AG10803 (cell line): ENCODE measurements at places on chromosomes 6 and 20.

DNA sequence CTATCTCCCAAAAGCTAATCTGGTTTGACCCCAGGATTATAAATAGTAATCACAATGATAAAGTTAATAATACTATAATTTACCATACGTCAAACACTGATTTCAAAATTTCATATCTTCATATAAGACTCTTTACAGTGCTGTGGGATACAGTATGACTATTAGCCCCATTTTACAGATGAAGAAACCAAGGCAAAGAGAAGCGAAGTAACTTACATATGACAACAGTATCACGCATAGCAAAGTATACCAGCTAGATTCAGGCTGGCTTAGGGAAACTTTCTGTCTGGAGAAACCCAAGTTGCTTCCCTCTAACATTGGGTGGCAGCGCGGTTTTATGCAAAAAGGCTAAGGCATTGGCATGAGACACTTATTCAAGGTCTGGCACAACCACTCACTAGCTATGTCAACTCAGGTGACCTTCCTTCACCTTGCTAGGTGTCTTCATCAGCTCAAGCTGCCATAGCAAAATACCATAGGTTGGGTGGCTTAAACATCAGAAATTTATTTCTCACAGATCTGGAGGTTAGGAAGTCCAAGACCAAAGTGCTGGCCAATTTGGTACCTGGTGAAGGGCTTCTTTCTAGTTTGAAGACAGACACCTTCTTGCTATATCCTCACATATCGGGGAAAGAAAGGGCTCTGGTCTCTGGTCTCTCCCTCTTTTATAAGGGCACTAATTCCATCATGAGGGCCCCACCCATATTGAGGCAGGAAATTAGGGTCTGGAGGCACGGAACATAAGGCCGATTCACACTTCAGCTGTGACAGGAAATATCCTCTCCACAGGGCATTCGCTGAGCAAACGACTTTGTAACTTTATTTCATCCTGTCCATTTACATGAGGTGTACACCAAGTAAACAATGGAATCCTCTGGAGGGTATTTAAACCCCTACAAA is 22.4 kb upstream of the UTRN start:
- no peak for DNase-seq

- DNase-seq, result peak; percentile 21
Observed at GRCh38 chr6:117555882-117556498, 46.3 kb downstream of the GOPC start.

- DNase-seq, result peak; percentile 24
Observed at GRCh38 chr20:37007898-37008649, 56.6 kb upstream of the SAMHD1 start.

DNA sequence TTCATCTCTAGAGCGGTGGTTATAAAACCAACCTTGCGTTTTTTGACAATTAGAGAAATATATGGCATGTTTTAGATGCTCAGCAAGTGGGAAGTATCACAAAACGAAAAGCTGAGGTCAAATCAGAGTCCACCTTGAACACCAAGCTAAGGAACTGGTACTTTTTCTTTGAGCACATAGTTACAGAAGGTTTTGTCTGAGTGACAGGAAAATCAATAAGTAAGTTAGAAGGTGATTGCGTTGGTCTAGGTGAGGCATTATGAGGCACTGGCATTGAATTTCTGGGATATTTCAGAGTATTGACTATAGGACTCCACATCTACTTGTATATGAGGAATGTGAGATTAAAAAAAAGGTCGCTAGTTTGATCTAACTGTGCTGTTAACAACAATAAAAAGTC is 597 bp upstream of the HINT3 start:
- DNase-seq, result no peak

DNA sequence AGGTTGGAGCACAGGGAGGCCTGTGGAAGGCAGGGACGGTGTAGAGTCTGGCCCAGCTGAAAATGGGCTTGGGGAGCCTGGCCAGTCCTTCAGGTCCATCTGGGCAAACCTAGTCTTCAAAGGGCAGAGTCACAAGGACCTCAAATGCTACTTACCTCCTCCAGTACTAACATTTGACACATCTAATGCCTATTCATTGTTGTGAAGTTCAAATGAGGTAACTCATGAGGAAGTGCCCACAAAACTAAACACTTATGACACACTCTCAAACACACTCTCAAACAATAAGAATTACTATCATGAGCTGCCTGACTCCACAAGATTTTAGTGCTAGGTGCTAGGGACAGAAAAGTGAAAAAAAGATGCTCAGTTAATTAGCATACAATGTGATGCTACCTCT is 27.1 kb downstream of the DAAM2 start:
- DNase-seq, result peak; percentile 48

DNA sequence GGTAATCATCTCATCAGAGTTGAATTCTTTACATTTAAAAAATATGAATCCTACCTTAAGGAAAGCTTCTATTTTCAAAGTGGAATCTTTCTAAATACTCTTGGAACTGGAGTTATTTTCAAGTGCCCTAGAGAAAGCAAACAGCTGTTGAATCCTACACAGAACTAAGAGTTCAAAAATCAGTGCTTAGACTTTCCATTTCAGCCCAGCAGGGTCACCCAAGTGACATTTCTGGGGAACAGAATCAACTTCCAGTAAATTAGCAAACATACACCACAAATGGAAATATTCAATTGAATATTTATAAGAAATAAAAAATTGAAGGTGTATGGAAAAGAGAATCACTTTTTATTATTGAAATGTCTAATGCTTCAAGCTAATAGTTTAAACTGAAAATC is 427.7 kb upstream of the NOX3 start:
- no peak for DNase-seq

GRCh38 chr6:7343546-7344475 is 30.8 kb upstream of the SSR1 start:
- DNase-seq, result no peak

DNA sequence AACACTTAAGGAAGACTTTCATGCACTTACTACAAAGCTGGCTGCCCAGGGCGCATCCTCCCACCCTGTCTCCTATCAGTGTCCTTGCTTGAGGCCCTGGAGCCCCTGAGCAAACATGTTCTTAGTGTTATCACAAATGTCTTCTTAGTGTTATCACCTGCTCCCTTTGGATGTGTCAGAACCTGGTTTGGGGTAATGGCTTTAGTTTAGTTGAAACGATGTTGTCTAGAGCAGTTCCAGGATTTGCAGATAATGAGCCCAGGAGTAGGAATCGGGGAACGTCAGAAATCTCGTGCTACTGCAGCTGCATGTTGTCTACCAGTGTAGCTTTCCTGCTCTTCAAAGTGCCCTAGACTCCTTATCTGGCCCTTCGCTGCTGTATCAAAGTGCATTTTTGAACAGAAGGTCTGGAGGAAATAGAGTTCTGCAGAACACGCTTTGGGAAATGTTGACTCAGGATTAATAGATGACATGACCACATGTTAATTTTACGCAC is 69.6 kb downstream of the PHACTR2 start:
- DNase-seq, result no peak

DNA sequence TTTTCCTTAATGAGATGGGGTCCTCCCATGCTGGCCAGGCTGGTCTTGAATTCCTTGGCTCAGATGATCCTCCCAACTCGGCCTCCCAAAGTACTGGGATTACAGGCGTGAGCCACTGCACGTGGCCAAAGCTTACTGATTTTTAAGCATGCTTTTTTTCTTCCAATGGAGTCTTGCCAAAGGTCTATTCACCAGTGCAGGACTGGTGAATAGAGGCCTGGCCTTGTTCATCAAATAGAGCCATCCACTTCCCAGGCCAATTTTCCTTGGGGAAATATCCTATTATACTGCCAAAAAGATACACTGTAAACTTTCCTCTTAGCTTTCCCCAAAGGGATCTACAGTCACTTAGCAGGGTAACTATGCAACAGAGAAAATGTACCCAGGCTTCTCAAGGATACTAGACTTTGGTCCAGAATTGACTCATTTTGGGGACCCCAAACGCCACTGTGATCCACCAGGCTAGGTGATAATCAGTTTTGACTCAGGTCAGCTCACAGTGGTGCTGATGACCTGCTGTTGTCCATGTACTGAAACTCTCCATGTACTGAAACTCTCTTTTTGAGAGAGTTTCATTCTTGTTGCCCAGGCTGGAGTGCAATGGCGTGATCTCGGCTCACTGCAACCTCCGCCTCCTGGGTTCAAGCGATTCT is 91.8 kb downstream of the REPS1 start:
- DNase-seq, result no peak

GRCh38 chr6:24824142-24824938 is 25.6 kb upstream of the ARMH2 start:
- DNase-seq, result no peak

DNA sequence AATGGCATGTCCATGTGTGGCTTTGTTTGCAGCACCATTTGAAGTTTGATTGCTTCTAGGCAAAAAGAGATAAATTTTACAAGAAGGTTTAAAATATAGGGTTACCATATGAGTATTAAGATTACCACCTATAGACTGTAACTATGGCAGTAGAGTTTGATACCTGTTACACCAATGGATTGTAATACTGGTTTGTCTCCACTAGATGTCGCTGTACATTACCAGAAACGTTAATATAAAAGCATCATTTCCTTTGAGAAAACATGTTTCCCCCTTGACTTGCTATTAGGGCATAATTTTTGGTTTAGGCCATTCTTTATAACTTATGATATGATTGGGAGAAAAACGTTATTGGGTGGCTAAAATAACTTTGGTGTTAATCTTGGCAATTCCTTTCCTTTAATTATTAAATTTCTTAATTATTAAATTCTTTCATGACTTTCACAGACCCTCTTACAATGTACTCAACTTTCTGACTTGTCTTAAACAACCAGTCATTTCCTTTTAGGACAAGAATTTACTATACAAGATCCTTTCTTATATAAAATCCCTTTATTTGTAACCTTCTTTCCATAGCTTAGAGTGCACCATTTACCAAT is 42.8 kb downstream of the HLA-DPB1 start:
- peak; percentile 47 for DNase-seq

- DNase-seq, result no peak
Observed at GRCh38 chr6:17530321-17530835, 69.7 kb upstream of the FAM8A1 start.

- no peak for DNase-seq
Observed at GRCh38 chr6:5550631-5551030, 289.3 kb downstream of the FARS2 start.

GRCh38 chr20:56755201-56755600 is 126.1 kb downstream of the TFAP2C start:
- DNase-seq, result peak; percentile 54

GRCh38 chr6:140049251-140049650 is 674.8 kb upstream of the CITED2 start:
- no peak for DNase-seq

GRCh38 chr6:159044899-159045727 is at the start of gene TAGAP:
TSS of gene TAGAP (minus strand) at chr6:159044991. CDS start at chr6:159044146, 845 bp downstream.
- DNase-seq, result peak; percentile 28

- DNase-seq, result no peak
Observed at GRCh38 chr6:32163559-32164258, 686 bp upstream of the EGFL8 start.

GRCh38 chr6:100883347-100883746 is 2.2 kb upstream of the ASCC3 start:
- no peak for DNase-seq

GRCh38 chr6:131381052-131381708 is 191.8 kb upstream of the ARG1 start:
- DNase-seq, result peak; percentile 43

GRCh38 chr6:3001773-3002293 is 2.1 kb downstream of the NQO2 start:
- peak; percentile 88 for DNase-seq

DNA sequence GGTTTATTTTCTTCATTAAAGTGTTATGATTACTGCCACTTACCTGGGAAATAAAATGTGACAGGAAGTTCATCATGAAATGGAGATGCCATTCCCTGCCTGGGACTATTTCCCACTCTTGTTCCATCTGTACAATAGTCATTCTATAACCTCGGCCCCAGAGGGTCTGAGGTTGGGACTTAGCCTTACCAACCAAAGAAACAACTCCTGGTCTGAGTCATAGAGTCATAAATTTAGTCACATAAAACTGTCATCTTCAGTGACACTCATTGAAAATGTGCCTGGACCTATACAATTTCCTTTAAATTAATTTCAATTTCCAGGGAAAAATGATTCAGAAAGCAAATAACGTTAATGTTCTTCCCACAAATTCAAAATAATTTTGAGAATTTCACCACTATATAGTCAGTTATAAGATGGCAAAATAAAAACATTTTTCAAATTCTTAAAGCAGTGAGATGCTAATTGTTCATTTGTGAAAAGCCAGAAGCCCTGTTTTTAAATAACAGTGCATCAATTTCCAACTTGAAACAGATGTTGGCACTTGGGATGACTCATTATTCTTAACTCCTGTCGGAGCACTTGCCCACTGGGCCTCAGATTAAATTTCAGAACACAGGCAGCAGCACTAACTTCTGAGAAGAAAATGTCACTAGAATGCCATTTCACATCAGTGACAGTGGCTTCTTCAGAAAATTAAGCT is 201.2 kb upstream of the SMLR1 start:
- DNase-seq, result peak; percentile 87

DNA sequence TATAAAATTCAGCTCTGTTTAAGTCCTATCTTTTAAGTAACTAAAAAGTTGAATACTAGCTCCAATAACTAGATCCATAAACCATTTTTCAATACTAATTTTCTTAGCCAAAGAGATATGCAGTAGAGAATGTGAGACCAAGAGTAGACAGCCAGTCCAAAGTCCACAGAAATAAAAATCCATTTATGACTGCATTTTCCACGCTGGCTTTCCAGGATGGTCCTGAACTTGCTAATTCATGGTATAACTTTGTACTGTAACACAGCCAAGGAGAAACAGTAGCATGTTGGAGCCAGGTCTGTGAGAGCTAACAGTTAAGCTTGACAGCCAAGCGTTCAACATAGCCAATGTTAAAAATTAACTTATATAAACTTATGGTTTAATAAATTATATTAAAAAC is 156.2 kb downstream of the GMPR start:
- DNase-seq, result no peak

- DNase-seq, result no peak
Observed at GRCh38 chr6:144007478-144008119, 460 bp downstream of the PLAGL1 start.

GRCh38 chr20:49679634-49680033 is 34.0 kb downstream of the B4GALT5 start:
- no peak for DNase-seq

DNA sequence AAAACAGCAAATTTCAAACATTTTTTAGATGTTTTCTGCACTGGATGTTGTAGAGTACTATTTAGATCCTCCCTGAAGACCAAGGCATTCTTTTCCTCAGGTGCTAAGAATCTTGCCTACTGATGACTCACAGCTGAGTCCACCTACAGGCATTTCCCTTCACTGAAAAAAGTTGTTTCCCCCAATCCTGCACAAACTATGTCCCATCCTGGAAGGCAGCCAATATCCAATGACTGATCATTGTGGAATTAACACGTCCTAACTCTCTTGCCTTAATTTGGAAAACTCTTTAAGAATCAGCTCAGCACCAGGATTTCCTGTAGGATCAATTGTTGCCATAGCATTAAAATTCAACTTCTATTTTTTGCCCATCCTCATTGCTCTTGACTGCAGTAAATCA is 268.4 kb upstream of the IRAK1BP1 start:
- DNase-seq, result peak; percentile 98
